ENCODE measurements at places on chromosomes 7 and 10. TPM values are rescaled to one million over a fixed set of nuclear protein-coding genes. Genes with fewer than 3 reads are reported as not detected.

AKR1C1 gene
- 152 TPM for total RNA-seq

MRLN gene
- not detected for total RNA-seq

SUN3 gene
- not detected for total RNA-seq

DNA sequence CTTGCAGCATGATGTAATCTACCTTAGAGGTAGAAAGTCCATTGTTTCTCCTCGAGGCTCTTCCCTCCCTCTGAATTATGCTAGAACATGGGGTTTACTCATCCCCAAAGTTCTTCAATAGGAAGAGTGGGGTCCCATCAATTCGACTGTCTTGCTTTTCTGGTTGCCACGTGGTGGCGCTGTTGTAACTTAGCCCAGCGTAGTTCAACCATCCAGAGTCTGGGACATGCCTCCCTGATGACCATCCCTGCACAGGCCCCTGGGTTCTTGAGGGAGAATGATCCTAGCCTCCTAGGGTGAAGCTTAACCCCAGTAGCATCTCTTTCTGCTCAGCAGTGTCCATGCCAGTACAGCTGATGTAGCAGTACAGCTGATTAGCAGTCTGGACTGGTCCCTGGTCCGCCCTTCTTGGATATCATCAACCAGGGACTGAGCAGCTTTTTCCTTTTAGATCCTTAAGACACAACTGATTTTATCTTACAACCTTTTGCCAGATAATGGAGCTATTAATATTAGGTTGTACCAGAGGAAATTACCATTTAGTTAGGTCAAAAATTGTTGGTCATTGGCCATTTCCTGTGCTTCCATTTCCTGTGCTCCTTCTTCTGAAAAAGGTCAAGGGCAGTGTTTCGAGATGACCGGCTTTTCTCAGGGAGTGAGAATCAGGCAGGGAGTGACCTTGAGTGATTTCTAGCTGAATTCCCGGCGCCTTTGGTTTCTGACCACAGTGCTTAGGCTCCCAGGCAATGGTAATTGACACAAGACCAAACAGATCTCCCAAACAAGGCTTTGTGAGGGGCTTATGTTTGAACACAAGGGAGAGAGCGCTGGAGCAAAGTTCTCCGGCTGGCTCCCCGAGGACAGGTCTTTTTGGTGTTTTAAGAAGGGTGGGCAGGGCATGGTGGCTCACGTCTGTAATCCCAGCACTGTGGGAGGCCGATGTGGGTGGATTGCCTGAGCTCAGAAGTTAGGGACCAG, 65.4 kb downstream of the TACC2 start:
- DNase-seq, result no peak

DNA sequence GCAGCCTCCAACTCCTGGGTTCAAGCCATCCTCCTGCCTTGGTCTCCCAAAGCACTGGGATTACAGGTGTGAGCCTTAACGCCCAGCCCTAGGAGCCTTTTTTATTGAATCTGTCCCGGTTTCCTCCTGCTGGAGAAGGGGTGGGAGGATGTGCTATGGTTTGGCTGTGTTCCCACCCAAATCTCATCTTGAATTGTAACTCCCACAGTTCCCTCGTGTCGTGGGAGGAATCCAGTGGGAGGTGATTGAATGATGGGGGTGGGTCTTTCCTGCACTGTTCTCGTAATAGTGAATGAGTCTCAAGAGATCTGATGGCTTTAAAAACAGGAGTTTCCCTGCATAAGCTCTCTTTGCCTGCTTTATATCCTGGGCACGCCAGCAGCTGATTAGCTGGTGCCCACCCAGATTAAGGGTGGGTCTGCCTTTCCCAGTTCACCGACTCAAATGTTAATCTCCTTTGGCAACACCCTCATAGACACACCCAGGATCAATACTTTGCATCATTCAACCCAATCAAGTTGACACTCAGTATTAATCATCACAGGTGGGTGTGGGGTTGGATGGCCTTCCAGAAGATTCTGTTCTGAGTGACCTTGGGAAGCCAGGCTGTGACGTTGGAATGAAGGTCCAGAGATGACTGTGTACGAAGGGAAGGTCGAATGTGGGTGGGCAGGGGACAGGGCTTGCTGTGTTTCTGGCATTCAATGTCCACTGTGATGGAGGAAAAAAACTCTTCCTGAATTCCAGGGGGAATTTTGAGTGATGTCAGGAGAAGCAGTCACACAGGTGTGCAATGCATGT, 33.8 kb upstream of the CUX1 start:
- no peak for DNase-seq

Data from esophagus muscularis mucosa (tissue), 4 donors.